Type B pancreatic cell (in vitro differentiated cells): ENCODE measurements at places on chromosomes 2 and 18. TPM values are rescaled to one million over a fixed set of nuclear protein-coding genes. Genes with fewer than 3 reads are reported as not detected.

GRCh38 chr2:233247744-233248143 is 3.7 kb upstream of the ATG16L1 start:
- DNase-seq: no peak

The COL4A4 gene
- 1.1 and 1.9 TPM in 2 replicates for total RNA-seq

GRCh38 chr2:238915596-238915995 is 67.7 kb downstream of the TWIST2 start:
- peak; percentile 49 for DNase-seq

The DSG3 gene
- total RNA-seq: 1.1 and 4.5 TPM in 2 replicates

The AQP12A gene
- 0.97 TPM in 1 of 2 replicates, not detected in the other for total RNA-seq

The SLC9A4 gene
- 3.1 and 7.9 TPM in 2 replicates for total RNA-seq

DNA sequence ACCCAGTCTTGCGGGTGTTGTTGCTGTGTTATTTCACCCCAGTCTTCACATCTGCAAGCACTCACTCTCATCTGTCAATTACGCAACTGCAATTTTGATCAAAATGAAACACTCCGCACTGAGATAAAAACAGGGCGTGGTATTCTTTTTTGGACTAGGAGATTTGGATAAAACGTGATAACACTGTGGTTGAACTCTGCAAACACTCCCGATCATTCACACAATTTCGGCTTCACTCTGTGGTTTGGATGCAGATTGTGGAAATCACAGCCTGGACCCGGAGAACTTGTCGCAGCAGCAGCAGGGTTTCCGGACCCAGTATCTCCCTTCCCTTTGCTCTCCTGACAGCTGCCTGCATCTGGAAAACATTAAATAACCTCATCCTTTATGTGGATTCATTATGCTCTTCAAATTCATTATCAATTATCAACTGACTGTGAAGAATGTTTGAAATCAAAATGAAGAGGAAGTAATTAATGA is 49.4 kb upstream of the APCDD1 start:
- DNase-seq: no peak

The PTPRN gene
- total RNA-seq: 17.5 and 35.6 TPM in 2 replicates
